ENCODE measurements at places on chromosomes 4 and X. TPM values are rescaled to one million over a fixed set of nuclear protein-coding genes. Genes with fewer than 3 reads are reported as not detected.

The TRAPPC11 gene
- polyA plus RNA-seq, result 25.5 TPM

GRCh38 chr4:60081839-60082238, 1118.3 kb upstream of the ADGRL3 start:
- DNase-seq, result no peak

DNA sequence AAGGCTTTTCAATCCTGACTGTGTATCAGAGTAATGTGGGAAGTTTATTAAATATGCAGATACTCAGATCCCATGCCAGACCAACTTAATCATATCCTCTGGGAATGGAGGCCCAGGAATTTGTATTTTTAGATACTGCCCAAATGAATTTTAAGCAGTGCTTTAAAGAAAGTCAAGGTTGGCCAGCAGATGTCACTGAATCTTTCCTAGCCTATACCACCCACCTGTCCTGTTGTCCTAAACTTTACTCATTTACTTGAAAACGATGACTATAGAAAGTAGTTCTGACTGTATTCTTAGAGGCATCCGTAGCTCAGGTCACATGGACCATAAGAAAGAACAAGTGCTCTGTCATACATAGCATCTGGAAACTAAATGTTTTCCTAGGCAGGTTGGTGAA, 79.9 kb downstream of the AMOT start:
- DNase-seq, result no peak

- DNase-seq, result no peak
Measured at GRCh38 chr4:16642897-16643296, 255.5 kb downstream of the LDB2 start.

DNA sequence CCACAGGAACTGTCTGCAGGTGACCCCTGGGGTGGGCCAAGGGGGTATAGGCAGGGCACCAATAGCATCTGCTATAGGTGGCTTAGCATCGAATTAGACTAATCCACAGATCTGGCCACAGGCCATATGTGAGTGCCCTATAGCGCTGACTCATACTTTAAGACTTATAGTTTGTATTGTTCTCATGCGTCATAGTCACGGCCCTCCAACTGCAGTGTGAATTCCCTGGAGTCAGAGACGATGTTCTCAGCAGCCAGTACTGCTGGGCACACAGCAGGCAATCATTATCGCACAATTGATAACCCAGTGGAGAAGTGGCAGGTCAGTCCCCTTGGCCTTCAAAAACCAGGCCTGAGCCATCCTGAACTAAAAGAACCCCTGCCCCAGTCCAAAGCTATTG, 58.1 kb downstream of the ADGRG2 start:
- no peak for DNase-seq

GRCh38 chr4:172786039-172786792, 382.4 kb upstream of the GALNT7 start:
- DNase-seq, result peak; percentile 24

DNA sequence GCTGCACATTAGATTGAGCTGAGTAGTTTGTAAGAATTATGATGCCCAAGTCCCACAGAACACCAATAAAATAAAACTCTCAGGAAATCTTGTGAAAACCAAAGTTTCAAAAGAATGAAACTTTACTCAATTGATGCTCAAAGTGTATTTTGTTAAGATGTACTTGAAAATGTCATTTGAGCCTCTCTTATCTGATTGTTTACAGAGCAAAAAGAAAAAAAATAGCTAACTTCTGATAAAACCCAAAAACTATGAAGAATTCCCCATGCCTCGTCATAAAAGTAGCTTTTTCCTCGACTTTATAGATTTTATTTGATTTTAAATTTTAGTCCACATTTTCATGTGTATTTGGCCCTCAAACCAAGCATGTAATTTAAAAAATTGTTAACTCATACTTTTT, 521.5 kb upstream of the FTHL17 start:
- DNase-seq, result no peak

DNA sequence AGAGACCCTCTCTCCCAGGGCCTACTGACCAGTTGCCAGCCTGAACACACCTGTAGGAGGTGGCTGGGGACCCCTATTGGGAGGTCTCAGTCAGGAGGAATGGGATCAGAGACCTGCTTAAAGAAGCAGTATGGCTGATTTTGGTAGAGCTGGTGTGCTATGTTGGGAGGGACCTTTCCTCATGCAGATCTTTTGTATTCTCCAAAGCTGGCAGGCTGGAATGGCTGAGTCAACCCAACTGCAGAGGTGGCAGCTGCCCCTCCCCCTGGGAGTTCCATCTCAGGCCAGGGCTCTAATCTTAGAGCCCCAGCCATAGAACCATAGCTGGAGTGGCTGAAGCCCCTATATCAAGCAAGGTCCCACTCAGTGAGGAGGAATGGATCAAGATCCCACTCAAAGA, 279.3 kb upstream of the BMP3 start:
- DNase-seq, result no peak

GRCh38 chr4:6663596-6664393, 23.3 kb downstream of the MRFAP1 start:
- no peak for DNase-seq

DNA sequence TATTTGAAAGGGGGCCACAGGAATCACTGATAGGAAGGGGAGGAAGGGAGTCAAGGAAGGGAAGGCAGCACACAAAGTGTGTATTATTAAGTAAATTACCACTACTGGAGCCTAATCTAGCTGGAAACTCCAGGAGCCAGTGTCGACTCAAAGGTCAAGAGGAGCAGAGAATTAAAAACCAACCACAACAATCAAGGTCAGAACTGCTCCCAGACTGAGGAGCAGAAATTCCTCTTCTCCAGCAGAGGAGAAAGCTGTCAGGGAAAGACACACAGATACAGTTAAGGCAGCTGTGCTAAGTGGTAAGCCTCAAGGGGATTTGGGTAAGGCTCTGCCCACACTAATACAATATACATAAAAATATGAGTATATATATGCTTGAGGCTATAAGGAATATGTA, 87.5 kb upstream of the PTPN13 start:
- no peak for DNase-seq

DNA sequence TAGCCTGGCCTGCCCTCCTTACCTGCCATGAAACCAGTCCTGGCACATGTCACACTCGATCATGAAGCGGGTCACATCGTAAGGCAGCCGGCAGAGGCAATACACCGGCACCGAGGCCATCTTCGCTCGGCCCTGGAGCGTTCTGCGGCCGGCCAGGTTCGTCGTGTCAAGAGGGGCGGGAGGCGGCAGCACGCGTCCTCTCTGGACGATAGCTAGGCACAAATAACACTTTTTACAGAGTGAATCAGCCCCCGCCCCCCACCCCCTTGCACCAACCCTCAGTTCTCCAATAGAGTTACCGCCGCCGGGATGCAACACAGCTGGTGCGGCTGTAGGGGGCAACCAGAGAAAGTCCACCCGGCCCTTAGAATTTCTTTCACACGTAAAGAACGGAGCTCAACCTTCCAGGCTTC, 1.7 kb downstream of the PHF8 start:
- peak; percentile 72 for DNase-seq

DNA sequence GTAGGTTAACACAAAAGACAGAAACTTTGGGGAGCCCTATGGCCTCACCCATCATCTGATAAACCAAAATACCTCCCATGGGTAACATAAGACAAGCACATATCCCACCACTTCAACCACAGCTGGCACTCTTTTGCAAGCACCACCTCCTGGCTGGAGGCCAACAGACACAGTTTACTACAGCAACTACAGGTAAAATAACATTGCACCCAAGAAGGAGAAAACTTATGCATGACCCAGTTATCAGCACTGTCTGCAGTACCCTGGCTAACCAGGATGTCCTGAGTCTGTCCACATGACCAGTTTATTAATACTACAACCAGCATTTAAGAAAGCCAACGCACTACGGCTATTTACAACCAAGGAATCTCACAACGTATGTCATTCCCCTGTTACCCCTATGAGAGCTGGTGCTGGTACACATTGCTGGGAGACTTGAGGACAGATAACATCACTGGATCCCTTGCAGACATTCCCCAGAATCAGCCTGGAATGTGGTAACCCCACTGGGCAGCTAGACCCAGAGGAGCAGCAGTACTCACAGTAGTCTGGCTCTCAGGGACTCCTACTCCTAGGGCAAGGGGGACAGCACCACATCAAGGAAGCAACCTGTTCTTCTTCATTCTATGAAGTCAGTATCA, 32.0 kb downstream of the ELF2 start:
- peak; percentile 8 for DNase-seq

DNA sequence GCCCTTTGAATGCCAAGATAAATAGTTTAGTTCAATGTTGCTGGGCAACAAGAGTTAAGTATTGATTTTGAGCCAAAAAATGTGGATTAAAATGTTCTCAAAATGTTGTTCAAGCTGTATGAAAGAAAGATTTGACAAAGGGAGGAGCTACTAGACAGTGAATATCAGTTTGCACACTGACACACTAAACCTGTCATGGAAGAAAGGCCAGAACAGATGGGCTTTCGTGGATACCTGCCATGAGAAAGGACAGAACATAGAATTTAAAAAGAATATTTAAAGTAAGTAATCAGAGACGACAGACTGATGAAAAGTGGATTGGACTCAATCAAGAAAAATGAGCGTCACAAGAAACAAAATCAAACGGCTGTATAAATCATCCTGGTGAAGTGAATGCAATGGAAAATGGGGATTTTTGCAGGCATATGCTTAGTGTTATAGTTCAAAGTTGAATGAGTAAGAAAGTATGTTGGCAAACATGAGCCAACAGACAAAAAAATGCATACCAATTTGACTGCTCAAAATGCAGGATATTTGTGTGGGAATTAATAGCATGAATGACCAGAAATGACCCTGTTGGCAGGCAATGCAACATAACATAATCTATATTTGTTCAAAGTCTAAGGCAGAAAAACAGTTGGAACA, 7.4 kb downstream of the PCDH18 start:
- peak; percentile 85 for DNase-seq

GRCh38 chr4:126775485-126776106, 857.2 kb upstream of the INTU start:
- DNase-seq, result no peak

GRCh38 chr4:74926007-74926406, 6.9 kb upstream of the PARM1 start:
- no peak for DNase-seq

DNA sequence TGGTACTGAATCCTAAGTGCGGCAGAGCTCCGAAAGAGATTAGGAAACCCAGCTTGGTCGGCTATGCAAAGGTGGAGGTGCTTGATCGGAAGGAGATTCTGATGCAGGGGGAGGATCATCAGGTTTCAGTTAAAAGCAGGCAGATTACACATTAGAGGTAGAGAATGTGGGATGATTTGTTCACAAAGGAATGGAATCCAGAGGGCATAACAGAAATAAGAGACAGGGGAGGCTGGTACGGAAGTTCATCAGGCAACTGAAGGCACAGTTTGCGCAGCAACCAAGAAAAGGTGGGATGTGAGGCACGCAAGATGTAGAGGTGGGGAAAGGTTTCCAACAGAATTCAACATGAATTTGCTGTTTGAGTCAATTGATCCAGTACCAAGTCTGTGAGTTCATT, 424 bp upstream of the ZNF330 start:
- no peak for DNase-seq

DNA sequence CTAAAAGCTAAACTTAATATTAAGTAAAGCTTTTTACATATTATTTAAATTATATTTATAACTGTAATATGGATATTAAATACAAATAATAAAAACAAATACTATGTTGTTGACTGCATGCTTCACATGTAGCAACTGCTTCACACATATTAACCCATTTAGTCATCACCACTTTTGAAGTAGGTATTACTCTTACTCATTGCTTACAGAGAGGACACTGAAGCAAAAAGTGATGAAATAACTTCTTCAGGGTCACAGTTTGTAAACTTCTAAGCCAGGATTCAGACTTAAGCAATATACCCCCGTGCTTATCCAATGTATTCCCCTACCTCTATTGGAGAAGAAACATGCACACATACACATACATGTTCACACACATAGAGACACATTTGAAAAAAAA, 166.6 kb downstream of the DKK2 start:
- no peak for DNase-seq

GRCh38 chrX:144849141-144849540, 398.2 kb upstream of the SPANXN1 start:
- DNase-seq, result no peak
